Ureter (tissue), 1 donor: ENCODE measurements at places on chromosomes 1 and 21. TPM values are rescaled to one million over a fixed set of nuclear protein-coding genes. Genes with fewer than 3 reads are reported as not detected.

KIAA1614 gene
- 5.6 TPM for total RNA-seq

DNA sequence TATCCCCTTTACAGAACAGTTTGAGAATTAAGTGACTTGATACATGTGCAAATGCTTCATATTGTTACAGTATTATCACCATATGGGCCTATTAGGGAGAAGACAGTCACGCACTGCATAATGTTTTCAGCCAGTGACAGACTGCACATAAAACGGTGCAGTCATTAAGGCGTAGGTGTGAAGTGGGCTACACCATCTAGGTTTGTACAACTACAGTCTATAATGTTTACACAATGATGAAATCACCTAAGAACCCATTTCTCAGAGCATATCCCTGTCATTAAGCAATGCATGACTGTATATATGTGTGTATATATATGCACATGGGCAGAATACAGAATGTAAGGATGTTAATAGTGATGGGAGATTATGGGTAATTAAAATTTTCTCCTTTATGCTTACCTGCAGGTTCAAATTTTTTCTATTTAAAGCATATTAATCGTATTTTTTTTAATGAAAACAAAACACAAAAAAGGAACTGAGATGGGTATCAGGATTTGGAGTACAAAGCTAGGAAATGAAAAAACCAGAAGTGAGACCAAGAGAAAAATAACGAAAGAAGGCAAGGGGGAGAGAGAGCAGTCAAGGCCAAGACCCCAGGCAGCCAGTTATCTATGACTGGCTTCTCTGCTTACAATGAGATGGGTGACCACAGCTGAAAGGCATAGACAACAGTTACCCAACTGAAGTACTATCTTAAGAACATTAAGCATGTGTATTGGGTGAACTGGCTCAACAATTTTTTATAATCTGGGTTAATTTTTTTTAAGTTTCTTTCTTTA, 122.9 kb upstream of the DAB1 start:
- DNase-seq, result no peak

GRCh38 chr1:60502506-60502905, 428.9 kb upstream of the C1orf87 start:
- DNase-seq, result no peak

DNA sequence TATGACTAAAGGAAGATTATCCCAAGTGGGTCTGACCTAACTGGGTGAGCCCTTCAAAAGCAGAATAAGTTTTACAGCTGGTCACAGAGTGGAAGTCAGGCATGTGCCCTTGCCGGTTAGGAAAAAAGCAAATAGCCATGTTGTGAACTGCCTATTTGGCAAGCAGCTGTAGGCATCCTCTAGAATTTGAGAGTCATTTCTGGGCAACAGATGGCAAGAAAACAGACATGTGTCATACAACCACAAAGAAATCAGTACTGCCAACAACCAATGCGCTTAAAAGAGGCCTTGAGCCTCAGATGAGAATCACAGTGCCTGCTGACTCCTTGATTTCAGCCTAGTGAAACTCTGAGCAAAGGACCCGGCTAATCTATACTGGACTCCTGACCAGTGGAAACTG, 26.8 kb downstream of the LRRC53 start:
- no peak for DNase-seq

MCOLN3 gene
- total RNA-seq, result 3.2 TPM

DNA sequence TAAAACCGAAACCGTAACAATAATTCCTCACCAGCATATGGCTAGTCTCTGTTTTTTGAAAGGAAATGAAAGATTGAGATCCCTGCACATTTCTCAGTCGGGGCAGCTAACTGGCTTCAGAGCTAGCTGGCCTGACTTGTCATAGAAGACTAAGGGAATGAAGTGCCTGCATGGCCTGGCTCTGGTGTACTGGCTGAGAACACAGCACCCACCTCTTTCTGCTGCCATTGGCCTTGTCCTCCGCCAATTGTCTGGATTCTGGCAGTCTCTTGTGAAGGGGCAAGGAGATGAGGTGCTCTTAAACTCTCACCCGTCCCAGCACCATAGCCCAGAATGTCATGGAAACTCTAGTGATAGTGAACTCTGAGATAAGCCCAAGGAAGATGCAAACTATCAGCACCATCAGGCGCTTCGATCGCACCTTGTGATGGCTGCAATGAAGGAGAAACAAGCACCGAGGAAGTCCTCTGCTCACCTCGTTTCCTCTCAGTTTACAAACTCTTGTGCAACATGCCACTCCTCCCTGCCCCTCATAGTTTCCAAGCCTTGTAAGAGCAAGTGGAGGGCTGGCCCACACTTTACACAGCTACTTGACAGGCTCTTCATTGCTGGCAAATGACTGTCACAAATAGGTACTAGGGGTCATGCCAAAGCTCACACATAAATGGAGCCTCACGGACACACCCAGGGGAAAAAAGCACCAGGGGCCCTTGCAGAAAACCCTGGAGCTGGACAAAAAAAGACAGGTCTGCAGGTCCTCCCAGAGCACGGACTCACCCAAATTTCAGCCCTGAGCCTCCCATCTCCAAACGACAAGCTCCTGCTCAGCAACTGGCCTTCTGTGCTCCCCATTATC, 16.4 kb downstream of the INPP5B start:
- no peak for DNase-seq
